Activated CD4-positive, alpha-beta T cell treated with anti-CD3 and anti-CD28 coated beads, Interleukin-2, amount 10 ng/mL, durations not matched to agents 24 days and 14 days (primary cell): ENCODE measurements at places on chromosomes 3 and 15. TPM values are rescaled to one million over a fixed set of nuclear protein-coding genes. Genes with fewer than 3 reads are reported as not detected.

The EBLN2 gene
- total RNA-seq: 7.2 and 7.8 TPM in 2 replicates

The HDAC11 gene
- 1.5 and 2.1 TPM in 2 replicates for total RNA-seq

The TRIM42 gene
- not detected in 2 replicates for total RNA-seq

The CPLX3 gene
- 0.09 TPM in 2 replicates for total RNA-seq

The LRIG1 gene
- total RNA-seq: 50.3 and 52.8 TPM in 2 replicates

The BFSP2 gene
- total RNA-seq: not detected in 2 replicates

The HMG20A gene
- 42.3 and 46.4 TPM in 2 replicates for total RNA-seq

The TEX55 gene
- not detected in 2 replicates for total RNA-seq
